ENCODE measurements at places on chromosomes 4 and X.
A peak's percentile ranks its signal among the peaks of the same experiment; 100 is the strongest.

DNA sequence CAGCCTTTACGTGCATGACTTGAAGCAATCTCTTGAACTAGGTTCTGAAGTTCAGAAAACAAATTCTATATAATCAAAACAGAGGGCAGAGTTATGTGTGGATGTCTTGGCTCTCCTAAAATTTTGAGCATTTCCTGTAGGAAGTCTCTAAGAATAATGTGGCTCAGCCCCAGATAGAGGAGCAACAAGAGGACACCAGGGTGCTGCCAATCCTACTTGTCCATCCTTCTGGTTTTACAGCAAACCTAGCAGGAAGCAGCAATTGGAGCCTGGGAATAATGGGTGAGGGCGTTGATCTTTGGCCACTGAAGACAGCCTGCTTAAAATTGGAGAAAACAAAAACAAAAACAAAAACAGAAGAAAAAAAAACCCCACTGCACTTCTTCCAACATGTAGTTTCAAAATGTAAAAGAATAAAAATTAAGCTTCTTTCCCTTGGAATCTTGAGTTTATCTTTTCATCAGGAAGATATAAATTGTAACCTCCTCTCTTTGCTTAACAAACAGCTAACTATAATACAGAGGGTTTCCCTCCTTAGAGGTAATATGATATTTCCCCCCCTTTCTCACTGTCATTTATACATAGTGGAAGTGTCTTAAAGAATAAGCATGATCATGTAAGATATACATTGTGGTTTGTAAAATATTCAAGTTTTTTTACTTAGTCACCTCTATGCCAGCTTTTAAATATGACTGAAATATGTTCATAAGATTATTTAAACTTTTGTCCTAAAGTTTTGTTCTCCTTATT lies 130.6 kb downstream of the FBXO8 start:
- no peak for DNase-seq

DNA sequence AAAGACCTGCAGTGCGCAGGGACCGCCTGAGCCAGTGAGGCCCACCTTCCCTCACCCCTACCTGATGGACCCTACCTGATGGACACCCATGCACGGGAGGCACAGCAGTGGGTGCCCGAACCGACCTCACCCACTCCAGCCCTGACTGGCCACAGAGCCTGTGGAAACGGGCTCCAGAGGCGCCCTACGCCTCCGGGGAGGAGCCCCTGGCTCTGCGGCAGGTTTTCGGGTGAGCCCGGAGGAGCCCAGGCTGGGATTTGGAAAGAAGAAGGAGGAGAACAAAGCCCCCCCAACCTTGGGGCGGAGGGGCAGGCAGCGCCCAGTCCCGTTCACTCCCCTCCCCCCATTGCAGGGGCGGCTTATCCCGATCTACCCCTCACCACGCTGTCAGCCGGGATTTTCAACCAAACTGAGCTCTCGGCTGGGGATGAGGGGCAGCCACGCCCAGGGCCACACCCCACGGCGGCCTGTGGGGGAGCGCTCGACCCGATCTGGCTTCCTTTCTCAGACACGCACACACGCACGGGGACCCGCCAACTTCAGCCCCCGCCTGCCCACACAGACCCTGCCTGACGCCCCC lies 675 bp downstream of the L1CAM start:
- no peak for DNase-seq

- no peak for DNase-seq
These were observed 80.5 kb upstream of the AMELX start for GRCh38 chrX:11212741-11213140.

DNA sequence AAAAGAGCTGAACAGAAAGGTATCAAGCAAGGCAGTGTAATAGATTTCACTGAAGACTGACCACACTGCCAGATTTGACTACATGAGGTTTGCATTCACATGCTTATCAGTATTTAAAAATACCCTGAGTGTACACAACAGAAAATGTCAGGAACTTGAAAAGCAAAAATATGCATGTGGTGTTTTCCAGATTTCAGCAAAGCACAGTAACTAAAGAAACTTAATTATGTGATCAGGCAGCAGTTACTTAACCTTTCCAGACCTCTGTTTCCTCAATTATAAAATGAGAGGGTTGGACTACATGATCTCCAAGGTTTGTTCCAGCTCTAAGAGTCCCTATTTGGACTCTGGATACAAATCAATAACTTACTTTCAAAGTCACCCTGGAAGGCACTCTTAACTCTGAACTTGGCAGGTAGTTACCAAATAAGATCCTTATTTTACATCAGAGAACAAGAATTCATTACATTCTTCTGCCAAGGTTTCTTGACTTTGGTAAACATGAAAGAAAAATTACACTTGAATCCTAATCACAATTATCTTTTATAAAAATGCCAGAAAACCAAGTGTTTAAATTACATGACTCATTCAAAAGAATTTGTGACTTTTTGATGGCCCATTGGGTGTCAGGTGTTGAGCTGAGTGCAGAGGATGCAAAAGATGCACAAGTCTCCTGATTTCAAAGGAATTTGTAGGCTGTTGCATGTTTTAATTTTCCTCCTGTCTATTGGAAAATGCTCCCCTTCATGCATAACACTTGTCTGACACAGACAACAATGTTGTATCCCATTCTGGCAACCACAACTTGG lies 241.6 kb downstream of the MGST2 start:
- no peak for DNase-seq

- DNase-seq, result no peak
These were observed 204.0 kb downstream of the RASL11B start for GRCh38 chr4:53066155-53066554.

DNA sequence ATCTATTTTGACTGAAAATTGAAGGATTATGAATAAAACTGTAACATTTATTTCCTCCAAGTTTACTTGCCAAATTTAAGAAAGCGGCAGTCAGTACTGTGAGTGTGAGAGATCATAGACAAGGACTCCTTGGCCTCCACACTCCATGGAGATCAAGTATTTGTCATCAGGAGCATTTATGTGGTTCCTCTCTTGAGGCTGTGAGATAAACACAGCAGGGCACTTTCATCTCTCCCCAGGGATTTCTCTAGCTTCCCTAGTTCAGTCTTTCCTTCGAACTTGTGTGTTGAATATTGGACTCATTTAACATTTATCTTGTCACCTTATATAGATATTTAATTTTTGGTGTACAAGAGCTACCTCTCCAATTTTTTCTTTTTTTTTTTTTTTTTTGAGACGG lies 40.8 kb downstream of the PDE5A start:
- DNase-seq, result no peak

DNA sequence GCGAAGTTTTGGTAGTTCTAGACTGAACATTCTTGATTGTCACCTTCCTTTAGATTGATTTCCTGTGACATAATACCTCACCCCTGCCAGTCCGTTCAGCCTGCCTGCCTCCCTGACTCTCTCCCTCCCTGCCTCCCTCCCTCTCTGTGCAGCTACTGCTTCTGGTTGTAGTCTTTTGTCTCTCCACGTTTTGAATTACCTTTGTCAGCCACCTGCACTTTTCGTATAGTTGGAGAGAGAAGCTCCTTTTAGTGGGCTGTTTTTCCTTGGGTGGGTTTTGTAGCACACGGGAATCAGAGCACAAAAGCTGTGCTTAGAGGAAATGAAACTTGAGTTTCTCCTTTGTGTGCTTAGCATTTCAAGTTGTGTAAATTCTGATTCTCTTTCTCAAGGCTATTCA lies 32.6 kb upstream of the MSMO1 start:
- DNase-seq, result peak; percentile 33

GRCh38 chr4:138911909-138912703 lies 103.5 kb upstream of the NOCT start:
- DNase-seq, result no peak

DNA sequence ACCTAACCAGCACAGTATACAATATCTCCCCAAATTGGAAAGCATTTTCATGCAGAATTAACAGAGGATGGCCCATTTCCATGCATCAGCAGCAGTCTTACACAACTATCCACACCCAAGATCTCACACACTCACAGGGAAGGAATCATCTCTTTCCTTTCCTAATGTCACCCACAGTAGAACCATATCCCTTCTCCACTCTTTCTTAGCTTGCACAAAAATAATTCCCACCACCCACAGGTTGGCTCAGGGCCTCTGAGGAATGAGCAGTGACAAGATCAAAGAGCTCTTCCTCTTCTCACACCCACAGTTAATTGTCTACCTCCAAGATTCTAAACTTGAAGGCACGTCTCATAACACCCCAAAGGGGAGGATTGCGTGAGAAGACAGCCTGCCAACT lies 217.7 kb upstream of the VEGFC start:
- no peak for DNase-seq

- DNase-seq, result no peak
These were observed 322.5 kb downstream of the HS3ST1 start for GRCh38 chr4:11106190-11106589.

GRCh38 chr4:81666491-81666890 lies 194.8 kb upstream of the RASGEF1B start:
- no peak for DNase-seq

- peak; percentile 43 for DNase-seq
These were observed 746 bp downstream of the REST start for GRCh38 chr4:56908206-56909085.

DNA sequence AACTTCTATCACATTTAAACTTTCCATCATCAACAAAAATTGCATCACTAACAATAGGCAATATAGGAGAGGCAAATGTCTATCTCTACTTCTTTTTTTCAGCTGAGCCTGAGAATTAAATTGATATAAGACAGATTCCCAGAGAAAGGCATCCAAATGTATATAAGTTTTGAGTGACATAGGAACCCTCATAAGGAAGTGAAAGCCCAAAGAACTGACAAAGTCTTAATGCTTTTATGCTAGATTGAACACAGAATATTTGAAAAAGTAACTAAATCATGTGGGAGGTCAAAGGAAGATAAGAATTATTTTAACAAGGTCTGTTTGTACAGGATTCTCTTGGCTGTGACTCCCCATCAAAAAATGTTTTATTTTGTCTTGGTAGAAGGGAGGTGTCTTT lies 714.9 kb downstream of the GRXCR1 start:
- DNase-seq, result no peak

All from MV-4-11 (cell line).